ENCODE measurements at places on chromosomes 16 and 17.

DNA sequence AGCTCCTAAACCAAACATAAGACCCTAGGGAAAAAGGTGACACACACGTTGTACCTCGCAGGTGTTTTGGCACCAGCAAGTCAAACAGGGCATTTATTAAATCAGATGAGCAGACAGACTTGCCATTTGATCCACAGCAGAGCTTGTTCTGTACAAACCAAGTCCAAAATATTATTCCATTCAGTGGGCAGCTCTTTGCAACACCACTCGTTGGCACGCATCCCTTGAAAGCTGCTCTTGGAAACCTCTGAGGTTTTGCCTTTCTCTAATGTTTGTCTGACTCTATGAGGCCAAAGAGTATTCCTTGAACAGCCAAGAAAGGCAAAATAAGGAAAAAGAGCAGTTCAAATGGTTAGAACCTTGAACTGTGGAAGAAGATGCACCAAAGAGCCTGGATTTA is 12.7 kb downstream of the TMEM100 start:
- DNase-seq, result no peak

DNA sequence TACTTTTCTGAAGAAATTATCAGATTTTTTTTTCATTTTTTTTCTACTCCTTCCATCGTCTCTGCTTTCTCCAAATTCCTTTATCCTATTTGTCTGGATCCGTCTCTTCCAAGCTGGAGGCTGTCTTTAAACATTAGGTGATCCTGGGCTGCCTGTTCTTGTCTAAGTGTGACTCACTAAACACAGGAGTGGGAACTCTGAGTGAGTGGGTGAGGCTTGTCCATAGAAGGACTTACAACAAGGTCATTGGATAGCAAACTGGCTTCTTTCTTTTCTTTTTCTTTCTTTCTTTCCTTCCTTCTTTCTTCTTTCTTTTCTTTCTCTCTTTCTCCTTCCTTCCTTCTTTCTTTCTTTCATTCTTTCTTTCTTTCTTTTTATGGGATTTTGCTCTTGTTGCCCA is 18.2 kb downstream of the ALOX15 start:
- no peak for DNase-seq

- peak; percentile 56 for DNase-seq
These were observed 421 bp downstream of the STAT3 start for GRCh38 chr17:42387661-42388380.

GRCh38 chr17:76685366-76685765 is 25.4 kb downstream of the MXRA7 start:
- no peak for DNase-seq

- DNase-seq, result no peak
These were observed 439.0 kb downstream of the UTP18 start for GRCh38 chr17:51699303-51699702.

- peak; percentile 27 for DNase-seq
These were observed 19.2 kb upstream of the CACNG4 start for GRCh38 chr17:66945147-66945835.

GRCh38 chr17:75059369-75060345 is 12.6 kb downstream of the KCTD2 start:
- DNase-seq, result no peak

DNA sequence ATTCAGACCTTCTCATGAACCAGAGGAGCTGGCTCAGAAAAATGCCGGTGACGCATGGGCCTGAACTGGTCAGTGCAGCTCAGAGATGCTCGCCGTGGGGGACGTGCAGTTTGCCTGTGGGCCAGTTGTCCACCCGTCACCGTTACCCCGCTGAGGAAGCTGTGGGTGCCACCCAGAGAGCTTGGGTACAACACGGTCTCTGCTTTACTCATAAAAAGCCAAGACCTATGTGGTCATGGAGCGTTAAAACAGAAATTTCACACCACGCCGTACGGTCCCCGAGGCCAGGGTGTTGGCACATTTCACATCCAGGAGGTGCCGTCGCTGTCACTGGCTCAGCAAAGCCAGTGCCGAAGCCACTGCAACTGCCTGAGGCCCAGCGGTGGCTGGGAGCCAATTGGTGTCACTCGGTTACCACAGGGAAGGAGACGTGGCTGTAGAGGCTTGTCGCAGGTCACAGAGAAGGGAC is 120.9 kb downstream of the METRNL start:
- DNase-seq, result no peak

DNA sequence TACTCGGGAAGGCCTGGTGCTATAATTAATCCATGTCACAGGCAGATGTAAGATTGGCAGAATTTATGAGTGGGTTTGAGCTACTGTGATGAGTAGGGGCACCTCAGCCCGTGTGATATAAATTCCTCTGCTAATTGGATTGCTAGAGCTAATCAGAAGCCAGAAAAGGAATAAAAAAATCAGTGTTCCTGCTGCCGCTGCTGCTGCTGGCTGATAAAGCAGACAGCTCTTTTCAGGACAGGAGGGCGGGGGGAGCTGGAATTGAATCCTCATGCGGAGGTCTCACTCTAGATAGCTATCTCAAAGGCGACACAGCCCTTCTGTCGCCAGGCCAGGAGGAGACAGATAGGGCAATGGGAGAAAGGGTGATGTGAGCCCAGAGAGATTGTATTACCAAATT is 182.7 kb upstream of the ZFHX3 start:
- no peak for DNase-seq

- no peak for DNase-seq
These were observed 17.3 kb downstream of the SOCS3 start for GRCh38 chr17:78342449-78343186.

DNA sequence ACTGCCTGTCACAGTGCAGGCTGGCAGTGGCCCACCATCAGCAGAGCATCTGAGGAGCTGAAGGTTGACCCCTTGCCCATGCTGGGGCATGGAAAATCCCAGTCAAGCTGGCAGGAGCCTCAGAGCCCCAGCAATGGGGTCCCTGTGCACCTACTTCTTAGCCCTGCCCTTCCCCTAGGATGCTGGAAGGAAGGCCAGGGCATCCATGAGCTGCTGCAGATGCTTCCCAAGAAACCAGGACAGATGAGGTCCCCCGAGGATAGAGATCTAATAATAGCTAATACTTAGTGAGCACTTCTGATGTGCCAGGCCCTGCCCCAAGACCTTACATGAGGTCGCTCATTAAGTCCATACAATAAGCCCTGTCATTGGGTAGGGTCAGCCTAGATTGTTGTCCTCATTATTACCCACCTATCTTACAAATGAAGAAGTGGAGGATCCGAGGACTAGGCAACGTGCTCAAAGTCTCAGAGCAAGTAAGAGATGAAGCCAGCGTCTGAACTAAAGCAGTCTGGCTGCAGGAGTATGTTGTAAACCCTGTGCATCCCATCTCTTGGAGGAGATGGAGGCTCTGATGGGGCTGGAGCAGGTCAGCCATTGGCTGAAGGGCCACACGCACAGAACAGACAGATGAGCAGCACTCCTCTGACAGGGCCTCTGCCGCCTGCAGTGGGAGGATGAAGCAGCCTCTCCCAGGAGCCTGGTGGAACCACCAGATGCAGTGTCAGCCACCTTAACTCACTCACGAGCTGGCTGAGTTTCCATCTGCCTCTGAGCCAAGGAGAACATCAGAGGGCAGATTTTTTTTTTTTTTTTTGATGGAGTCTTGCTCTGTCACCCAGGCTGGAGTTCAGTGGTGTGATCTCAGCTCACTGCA is 175.4 kb downstream of the WSCD1 start:
- no peak for DNase-seq

DNA sequence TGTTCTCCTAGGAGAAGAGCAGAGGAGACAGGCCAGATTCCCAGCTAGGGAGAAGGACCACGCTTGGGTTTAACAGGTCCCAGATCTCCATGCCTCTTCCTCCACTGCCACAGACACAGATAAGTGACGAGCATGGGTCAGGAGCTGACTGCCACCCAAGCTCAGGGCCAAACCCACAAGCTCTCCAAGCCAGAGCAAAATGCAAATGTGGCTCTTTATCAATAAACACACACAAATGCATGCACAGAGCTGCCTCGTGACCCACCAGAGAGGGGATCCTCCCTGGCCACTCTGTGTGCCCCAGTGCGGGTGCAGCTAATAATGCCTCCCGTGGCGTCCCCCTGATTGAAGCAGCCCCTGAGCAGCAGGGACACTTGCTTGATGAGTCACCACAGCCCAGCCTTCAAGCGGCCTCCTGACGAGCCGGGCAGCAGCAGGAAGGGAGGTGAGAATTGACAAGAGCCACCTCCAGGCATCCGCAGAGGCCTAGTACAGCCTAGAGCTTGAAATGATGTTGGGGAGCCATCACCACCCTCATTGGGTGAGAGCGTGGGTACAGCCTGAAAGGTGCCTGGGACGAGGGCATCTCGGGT is 143.9 kb downstream of the CCDC182 start:
- no peak for DNase-seq

DNA sequence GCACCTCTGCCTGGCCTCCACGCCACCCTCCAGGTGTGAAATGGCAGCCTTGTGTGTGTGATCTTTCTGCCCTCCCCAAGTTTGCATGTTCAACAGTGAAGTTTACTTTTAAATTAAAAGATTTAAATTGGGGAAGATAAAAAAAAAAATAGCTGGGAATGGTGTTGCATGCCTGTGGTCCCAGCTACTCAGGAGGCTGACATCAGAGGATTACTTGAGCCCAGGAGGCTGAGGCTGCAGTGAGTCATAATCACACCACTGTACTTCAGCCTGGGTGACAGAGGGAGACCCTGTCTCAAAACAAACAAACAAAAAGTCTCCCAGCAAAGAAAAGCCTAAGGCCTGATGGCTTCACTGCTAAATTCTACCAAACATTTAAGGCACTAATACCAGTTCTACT is 35.4 kb upstream of the RNF43 start:
- DNase-seq, result no peak

DNA sequence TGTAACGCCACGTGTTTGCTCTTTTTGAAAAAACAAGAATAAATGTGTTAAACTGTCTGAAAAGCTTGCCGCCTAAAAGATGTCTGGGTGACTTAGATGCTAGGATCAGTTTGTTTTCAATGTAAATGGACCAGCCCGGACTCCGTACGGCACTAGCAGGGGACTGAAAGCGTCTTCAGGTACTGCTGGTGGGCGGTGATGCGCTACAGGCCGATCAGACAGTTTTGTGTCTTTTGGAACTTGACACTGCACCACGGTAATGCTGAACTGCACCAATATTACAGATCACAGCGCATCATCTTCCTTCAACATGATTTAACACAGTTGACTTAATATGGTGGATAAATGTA is 727 bp upstream of the MBTPS1 start:
- DNase-seq, result no peak

- DNase-seq, result no peak
These were observed 701 bp upstream of the DPEP2 start for GRCh38 chr16:67999985-68000384.

- no peak for DNase-seq
These were observed at the start of gene IGF2BP1 for GRCh38 chr17:48997103-48997826. TSS of gene IGF2BP1 (plus strand) at chr17:48997385. CDS start at chr17:48997746, 361 bp downstream.

DNA sequence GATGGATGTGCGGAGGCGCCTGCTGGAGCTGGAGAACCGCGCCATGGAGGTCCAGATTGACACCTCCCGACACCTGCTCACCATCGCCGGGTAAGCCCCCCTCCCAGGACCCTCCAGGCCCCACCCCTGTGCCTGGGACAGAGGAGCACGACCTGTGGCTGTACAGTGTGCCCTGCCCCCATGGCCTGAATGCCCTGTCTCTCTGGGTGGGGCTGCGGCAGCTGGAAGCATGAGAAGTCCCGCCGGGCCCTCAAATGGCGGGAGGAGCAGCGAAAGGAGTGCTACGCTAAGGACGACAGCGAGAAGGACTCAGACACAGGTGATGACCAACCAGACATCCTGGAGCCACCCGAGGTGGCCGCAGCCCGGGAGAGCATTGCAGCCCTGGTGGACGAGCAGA is 11.2 kb downstream of the BTBD17 start:
- no peak for DNase-seq

DNA sequence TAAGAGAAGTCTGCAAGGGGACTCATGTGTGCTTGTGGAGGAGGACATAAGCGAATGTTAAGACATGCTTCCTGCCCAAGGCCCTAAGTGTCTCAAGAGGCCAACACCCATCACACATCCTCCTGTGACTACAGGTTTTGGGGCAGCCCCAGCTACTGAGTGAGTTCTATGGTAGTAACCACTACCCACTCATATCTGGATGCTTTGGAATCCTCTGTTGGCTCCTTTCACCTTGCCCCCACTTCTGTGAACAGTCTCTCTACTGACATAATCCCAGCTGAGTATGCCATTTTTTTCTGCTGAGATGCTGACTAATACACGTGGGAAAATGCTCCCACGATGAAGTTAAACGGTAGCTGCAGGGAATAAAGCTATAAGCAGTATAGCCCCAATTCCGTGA is 153.5 kb downstream of the VPS53 start:
- DNase-seq, result no peak

DNA sequence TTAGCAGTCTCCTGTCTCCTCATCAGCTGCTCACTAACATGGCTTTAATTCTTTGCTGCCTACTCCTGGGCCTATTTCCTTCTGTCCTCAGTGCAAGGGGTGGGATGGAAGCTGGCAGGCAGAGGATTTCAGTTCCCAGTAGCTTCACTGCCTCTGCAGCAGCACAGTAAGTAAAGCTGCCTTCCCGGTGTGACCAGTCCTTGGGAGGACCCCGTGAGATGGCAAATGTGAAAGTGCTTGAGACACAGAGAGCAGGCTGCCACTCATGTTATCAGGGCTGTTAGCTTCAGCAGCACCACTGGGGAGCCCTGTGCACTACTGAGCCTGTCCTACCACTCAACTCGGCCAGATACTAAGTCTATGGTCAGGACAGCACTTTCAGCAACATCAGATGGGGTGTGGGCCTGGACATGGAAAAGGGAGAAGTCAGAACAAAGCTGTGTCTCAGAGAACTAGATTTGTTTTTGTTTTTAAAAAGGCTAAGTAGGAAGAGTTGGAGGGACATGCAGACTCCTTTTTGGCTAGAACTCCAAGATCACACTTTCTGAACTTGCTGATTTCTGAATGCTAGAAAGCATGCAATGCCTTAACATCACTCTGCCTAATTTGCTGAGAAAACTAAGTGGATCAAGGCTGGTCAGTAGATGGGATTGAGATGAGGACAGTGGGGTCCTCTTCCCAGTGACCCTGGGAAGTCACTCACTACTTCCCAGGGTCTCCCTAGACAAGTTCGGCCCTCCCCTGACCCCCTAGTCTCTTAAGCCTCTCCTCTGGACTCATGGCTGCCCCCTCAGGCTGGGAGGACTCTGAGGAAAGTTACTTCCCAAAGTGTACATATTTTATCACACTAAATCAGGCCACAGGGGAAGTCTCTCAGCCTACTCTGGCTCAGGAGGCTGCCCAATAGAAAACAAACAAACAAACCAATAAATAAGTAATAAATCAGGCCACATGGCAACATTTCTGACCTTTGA is 1.1 kb downstream of the ACSF2 start:
- DNase-seq, result no peak

GRCh38 chr17:8387914-8388651 is 5.1 kb upstream of the RPL26 start:
- no peak for DNase-seq

Data from NCI-H2081 (cell line).